Glutamatergic neuron (in vitro differentiated cells): ENCODE measurements at places on chromosomes 4 and X. TPM values are rescaled to one million over a fixed set of nuclear protein-coding genes. Genes with fewer than 3 reads are reported as not detected.

DNA sequence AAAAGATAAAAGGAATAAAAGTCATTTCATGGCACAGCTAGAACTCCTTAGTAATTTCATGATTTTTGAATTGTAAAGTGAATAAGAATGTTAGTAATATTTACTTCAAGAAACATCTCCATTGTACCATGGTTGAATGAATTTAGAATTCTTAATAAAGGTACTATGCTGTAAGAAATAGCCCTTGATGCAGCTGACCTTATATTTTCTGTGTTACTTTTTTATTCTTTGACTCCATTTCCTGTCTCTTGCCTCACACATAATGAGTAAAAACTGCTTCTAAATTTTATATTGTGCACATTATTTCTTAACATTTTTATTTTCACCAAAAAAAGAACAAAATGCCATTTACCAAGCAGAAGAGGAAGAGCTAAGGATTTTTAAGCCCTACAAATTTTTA is 81.9 kb upstream of the PDHA2 start:
- no peak for DNase-seq

DNA sequence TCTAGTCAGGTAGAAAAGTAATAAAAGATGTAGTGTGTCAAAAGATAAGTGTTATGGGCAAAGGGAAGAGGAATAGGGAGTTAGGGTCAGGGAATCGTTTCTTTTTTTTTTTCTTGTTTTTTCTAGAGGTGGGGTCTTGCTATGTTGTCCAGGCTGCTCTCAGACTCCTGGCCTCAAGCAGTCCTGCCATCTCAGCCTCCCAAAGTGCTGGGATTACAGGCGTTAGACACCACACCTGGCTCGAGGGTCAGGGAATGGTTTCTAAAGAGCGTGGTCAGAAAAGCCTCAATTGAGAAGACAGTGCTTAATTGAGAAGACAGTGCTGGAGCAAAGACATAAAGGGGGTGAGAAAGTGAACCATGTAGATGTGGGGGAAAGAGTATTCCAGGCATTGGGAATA is 19.1 kb downstream of the SMARCAD1 start:
- DNase-seq: no peak

GRCh38 chr4:4771160-4771559 is 88.3 kb upstream of the MSX1 start:
- DNase-seq: no peak

Gene ASB5
- not detected for total RNA-seq

Gene CENPVL2
- not detected for total RNA-seq

Gene SHROOM3
- 1.9 TPM for total RNA-seq
